ENCODE measurements at places on chromosomes 3 and 15.

GRCh38 chr15:38062696-38063095, 128.3 kb downstream of the TMCO5A start:
- no peak for DNase-seq

DNA sequence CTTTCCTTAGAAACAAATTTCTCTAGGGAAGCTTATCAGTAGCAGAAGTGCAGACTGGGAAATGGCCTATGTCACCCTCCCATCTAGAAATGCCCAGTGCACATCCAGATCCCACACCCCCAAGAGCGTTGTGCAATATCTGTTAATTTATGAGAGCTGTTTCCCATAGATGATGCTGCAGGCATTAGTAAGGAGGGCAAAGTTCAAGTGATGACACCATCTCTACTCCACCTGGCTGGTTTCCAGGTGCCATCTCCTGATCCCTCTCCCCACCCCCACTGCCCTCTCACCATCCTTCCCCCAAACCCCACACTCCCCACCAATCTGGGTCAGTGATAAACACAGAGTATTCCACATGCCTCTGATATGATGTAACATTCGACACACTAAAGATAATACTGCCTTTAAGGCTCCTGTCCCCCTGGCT, 39.4 kb downstream of the AGTR1 start:
- DNase-seq, result no peak

DNA sequence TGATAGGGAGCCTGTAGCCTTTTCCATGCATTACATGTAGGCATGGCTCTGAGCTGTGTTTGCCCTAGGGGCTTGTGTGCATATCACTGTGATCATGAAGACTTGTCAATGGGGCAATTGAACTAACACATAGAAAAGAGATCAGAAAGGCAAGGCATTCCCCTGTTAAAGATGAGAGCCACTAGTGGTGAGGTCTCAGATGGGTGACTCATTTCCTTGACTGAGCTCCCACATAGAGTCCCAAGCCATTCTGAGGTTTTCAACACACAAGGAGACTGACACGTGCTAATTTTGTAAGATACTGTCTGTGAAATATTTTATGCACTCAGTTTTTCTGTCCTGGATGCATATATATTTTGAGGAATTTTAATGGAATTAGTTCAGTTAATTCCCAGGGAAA, 53.8 kb downstream of the SAMMSON start:
- DNase-seq, result no peak

- no peak for DNase-seq
These were observed 44.5 kb upstream of the FNDC3B start for GRCh38 chr3:171994646-171995428.

DNA sequence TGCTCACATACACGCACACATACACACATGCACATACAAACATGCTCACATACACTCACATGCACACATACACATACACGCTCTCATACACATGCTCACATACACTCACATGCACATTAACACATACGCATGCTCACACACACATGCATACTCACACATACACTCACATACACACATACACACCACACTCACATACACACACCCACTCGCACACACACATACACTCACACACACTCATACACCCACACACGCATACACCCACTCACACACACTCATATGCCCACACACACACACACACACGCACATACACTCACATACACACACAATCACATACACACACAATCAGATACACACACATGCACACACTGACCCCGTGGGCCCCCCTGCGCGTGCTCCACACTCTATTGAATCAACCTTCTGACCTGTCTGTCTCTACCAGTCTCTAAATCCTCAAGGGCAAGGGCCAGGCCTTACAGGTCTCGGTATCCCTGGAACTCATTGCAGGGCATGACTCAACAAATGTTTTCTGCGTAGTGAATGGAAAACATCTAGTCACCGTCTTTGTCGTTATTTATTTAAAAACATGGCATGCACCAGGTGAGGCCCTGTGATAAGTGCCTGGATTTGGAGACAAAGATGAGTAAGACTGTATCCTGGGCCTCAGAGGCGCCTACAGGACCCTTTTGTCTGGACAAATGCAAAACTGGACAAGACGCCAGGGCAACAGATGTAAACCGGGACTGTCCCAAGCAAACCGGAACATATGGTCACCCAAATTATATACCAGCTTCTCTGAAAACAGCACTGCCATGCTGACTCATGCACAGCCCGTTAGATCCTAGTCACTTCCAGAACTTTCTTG, 41.8 kb downstream of the GRK7 start:
- no peak for DNase-seq

GRCh38 chr15:64209680-64210334, 47.0 kb upstream of the PPIB start:
- no peak for DNase-seq
